ENCODE measurements at places on chromosomes 2 and 18. TPM values are rescaled to one million over a fixed set of nuclear protein-coding genes. Genes with fewer than 3 reads are reported as not detected.

DNA sequence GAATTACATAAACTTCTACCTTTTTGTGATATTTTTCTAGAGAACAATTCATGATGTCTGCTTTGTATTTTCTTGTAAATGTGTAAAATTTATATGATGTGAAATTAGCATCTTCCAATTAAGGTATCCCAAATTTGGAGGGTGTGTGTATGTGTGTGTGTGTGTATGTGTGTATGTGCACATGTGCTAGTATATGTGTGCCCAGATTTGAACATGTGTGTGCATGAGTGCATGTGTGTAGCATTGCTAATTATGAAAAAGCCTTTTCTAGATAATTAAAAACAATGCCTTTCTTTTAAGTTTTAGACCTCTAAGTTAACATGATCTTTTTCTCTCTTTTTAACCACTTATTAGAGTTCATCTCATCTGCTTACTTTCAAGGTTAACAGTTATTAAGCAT, 208.0 kb upstream of the SPOPL start:
- no peak for DNase-seq

GRCh38 chr18:63102941-63103744, 216.4 kb downstream of the BCL2 start:
- DNase-seq: no peak

DNA sequence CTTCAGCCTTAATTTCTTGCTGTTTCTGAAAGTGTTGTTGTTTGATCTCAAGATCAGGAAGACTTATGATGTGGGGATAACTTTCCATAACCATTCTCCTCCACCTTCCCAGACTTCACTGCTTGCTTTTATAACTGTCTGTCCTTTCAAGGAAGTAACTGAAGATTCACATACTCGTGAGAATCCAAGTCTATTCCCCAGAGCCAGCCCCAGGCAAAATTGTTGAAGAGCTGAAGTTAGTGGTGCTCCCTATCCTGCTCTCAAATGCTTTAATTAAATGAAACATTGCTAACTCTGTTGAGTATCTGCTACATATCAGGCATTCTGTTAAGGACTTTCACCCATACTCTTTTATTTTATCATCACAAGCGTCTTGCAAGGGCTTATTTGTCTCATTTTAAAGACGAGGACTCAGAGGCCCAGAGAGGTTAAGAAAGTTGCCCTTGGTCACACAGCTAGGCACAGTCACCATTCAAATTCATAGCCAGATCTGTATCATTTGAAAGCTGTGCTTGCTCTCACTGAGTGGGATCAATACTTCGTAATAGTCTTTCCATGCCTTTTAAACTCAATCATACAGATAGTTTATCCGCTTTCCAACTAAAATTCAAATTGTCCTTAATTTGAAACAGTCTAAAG, 189.8 kb upstream of the TCF4 start:
- no peak for DNase-seq

The KCNS3 gene
- 7.4 TPM for total RNA-seq

- no peak for DNase-seq
Observed at GRCh38 chr18:7908681-7909299, 341.7 kb downstream of the PTPRM start.

GRCh38 chr2:119567292-119567691, 23.0 kb downstream of the CFAP221 start:
- DNase-seq: no peak

DNA sequence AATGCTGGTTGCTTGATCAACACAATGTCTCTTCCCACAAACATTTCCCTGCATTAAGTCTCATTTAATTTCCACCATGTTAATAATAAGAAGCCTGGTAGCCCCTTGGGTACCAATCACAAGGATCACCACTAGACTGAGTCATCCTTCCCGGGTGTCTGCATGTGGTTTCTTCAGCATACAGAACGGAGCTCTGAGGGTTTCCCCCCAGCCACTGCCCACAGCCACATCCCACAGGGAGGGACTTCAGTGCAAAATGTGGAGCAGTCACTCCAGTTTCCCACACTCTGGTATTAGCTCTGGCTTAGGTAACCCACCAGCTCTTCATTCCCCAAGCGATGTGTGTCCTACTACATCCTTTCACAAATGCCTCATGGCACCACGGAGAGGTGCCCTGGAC, 42.7 kb upstream of the POLE4 start:
- DNase-seq: no peak

The POMC gene
- 8.5 TPM for total RNA-seq

DNA sequence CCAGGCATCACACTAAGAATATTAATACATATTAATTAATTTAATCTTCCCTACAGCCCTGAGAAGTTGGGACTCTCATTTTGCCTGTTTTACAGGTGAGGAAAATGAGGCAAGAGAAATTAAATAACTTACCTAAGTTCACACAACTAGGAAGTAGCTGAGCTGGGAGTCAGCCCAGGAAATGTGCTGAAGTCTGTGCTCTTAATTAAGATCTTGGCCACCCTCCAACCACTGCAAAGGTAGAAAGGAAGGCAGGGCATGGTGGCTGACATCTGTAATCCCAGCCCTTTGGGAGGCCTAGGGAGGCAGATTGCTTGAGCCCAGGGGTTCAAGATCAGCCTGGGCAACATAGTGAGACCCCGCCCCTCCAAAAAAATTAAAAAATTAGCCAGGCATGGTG, 12.9 kb upstream of the MGAT4A start:
- DNase-seq: peak; percentile 28

DNA sequence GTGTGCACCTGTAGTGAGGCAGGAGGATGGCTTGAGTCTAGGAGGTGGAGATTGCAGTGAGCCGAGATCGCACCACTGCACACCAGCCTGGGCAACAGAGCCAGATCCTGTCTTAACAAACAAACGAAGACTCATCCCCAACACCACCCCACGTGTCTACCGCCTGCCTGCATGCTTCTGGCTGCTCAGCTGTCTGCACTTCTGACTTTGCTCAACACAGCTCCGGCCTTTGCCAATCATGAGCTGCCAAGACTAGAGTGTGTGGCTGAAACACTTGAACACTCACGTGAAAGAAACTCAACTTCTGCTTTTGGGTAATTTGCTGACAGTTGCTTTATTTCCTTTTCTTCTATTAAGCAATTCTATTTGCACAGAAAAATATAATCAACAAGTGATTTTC, 32.1 kb upstream of the SP3 start:
- peak; percentile 93 for DNase-seq

DNA sequence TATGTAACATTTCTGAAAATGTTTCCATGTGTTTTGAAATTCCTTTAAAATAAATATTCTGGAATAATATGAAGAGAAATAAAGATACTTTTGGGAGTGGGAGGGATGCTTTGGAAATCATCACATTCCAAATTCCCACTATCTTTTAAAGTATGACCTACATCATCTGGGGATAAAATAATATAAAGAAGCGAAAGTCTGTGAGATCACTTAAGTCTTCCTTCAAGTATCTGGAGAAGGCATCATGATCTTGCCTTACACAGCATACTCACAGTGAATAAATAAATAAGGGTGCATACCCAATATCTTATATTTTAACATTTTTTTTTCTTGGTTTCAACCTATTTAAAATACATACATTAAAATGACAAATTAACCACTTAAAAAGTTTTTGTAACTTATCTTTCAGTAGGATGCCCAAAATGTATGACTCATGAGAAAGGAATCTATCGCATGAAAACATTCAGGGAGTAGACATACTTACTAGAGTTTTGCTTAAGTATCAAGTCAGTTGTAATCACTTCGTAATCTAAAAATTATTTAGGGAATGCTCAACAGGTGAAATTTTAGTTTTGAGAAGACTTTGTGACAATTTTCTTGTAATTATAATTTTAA, 248.3 kb upstream of the COL3A1 start:
- DNase-seq: no peak

GRCh38 chr18:64165906-64166305, 17.0 kb upstream of the LINC00305 start:
- no peak for DNase-seq

DNA sequence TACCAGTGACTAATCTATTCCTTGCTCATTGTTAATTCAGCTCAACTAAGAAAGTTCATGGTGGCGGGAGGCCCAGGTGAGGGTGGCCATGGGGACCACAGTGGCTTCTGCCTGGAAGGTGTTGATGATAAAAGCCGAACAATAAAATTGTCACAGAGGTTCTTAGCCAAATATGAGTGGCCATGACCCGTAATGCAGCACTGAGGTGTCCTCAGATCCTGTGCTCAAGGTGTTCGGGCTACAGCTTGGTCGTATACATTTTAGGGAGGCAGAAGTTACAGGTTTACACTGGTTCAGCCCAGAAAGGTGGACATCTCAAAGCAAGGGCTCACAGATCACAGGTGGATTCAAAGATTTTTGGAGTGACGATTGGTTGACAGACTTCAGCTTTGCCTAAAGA, 98.5 kb upstream of the SNTG2 start:
- no peak for DNase-seq

DNA sequence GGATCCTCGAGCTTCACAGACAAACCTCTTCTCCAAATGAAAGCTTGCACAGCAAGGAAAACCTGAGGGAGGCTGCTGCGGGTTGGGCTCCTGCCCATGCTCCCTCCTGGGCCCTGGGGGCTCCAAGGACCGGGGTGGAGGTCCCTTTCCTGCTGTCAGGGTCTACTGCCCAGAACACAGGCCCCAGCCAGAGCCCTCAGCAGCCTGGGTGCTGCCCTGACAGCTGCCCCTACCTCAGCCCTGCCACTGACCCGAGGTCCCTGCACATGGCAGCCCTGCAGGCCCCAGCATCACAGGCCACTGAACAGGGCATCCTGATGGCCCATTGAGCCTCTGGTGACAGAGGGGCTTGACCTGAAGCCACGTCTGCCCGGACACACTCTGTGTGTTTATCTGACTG, 41.0 kb downstream of the CROCC2 start:
- no peak for DNase-seq

- DNase-seq: no peak
Observed at GRCh38 chr2:172806996-172807395, 71.4 kb downstream of the RAPGEF4 start.

The RFX8 gene
- 1.9 TPM for total RNA-seq

- no peak for DNase-seq
Observed at GRCh38 chr2:54090521-54091117, 24.8 kb upstream of the ACYP2 start.

The DCC gene
- 0.94 TPM for total RNA-seq

DNA sequence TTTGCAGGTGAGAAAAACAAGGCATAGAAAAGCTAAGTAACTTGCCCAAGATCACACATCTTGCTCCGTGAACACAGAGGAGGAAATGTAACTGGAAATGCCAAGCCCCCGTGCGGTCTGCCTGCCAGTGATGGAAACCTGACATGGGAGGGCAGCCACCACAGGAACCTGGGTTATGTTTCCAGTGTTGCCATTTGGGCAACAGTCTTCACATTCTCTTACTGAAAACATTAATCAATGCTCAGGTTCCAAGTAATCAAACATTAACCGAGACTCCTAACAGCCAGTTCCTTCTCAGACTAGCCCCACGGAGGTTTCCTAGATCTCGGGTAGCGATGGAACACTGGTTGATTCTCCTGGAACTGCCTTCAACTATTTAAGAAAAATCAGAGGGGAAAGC, 2.5 kb downstream of the TGFA start:
- DNase-seq: no peak

DNA sequence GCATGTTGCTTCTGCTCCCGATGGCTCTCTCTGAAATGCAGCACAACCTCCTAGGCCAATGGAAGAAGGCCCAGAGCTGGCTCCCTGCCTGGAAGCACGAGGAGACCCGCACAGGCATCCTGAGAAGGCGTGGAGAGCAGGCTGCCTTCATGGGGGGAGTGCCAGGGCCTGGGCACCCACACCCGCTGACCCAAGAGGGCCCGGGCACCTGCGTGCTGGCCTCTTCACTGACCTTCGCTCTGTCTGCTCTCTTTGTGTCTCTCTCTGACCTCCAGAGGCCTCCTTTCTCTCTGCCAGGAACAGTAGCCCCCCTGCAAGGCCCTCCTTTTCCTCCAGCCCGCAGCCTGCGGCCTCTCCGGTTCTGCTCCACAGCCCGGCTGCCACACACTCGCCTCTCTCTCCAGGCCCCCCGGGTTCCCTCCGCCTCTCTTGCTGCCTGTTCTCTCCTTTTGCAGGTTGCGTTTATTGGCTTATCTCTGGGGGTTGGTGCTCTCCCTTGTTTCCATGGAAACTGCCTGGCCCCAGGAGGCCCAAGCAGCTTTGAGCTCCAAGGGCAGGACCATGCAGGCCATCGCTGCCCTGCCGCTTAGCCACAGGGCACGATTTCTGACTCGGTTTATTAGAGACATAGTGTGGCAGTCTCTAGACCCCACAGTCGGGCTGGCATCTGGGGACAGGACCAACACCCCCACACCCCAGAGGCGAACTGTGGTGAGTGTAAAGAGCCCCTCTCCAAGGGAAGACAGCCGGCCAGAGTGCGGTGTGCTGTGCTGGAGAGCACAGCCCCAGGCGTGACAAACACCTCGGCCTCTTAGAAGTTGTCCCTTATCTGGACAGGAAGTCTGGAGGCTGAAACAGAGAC, 1.7 kb downstream of the MZT2B start:
- DNase-seq: peak; percentile 85

DNA sequence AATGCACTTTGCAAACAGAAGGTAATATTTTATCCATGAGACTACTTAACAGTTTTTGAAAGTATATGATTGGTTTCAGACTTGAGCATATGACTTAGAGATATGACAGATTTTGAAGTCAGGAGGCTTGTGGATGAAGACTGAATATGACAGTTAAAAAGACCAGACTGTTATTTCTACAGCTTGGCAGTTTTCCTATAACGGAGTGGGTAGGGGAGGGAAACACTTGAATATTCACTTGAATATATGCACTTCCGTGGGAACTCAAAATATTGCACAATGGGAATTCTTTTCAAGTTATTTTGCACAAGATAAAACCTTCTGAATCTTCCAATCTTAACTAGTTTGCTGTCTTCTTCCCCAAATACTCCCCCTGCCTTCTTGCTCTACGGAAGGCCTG, 64.6 kb upstream of the ACKR3 start:
- no peak for DNase-seq

The CLEC4F gene
- total RNA-seq: 1.4 TPM

- DNase-seq: no peak
Observed at GRCh38 chr18:78979056-78979729, 425 bp upstream of the SALL3 start.

The SLC9A4 gene
- total RNA-seq: not detected

GRCh38 chr2:68487773-68488355, 20.5 kb downstream of the APLF start:
- no peak for DNase-seq

GRCh38 chr18:41449612-41450011, 505.4 kb upstream of the PIK3C3 start:
- DNase-seq: no peak

DNA sequence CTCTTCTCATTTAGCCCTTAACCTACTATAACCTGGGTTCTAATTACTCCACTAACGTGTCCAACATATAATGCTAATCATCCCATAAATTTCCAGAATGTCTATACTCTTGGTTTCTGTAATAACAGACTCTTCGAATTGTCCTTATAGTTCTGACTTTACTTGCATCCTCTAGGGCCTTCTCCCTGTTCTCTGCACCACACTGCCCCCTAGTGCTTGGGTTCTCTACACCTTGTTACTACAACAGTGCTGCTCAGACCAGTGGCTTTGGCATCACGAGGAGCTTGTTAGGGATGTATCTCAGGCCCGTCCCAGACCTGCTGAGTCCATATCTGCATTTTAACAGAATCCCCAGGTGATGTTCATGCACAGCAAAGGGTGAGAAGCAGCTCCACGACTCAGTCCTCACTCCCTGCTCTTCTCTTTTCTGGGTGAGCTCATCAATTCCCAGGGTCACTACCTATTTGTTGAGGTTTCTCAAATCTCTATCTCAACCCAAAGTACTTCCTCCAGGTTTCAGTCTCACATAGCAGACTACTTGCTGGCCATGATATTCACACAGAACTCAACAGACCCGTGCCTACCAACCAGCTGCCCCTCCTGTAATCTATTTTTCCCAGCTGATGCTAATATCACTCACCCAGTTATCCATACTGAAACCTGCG, 14.5 kb upstream of the DDX1 start:
- DNase-seq: peak; percentile 75

The CRYGC gene
- total RNA-seq: not detected

GRCh38 chr2:237118561-237119155, 33.0 kb downstream of the COPS8 start:
- no peak for DNase-seq

All from thyroid gland (tissue), 4 donors.